ENCODE measurements at places on chromosomes 12 and 14.
A peak's percentile ranks its signal among the peaks of the same experiment; 100 is the strongest.

- no peak for DNase-seq
These were observed 447.2 kb downstream of the SNAPC1 start for GRCh38 chr14:62209287-62209899.

- DNase-seq, result no peak
These were observed 62.0 kb downstream of the DYRK2 start for GRCh38 chr12:67710582-67710981.

- no peak for DNase-seq
These were observed 25.7 kb downstream of the SFSWAP start for GRCh38 chr12:131736446-131737149.

DNA sequence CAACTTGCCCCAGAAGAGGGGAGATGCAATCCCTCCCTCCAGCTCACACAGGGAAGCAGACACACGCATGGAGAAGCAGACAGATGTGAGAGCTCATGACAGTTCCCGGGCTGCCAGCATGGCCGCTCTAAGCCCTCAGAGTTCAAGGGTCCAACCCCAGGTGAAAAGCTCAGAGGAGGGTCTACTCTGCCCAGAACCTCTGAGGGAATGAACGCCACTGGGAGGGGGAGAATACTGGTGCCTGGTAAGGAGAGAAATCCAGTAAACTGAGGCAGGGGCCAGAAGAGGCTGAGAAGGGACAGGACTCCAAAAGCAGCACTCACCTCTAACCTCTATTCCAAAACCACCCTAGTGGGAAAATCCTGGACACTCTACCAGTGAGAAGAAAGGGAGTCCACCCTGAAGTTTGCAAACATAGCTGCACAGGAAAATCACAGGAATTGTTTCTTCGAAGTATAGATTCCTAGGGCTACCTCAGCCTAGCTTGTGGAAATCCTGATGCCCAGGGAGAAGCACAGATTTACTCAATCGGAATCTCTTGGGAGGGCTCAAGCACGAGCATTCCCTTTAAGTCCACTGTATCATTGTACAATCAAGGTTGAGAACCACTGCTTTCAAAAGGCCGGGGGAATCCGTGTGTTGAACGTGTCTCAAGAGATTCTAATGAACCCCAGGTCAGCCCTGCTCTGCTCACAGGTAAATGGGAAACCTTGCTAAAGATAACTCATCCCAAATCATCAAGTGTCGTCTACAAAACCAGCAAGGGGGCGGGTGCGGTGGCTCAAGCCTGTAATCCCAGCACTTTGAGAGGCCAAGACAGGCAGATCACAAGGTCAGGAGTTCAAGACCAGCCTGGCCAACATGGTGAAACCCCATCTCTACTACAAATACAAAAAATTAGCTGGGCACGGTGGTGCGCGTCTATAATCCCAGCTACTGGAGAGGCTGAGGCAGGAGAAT is 34.3 kb upstream of the PLEKHG6 start:
- DNase-seq, result no peak

DNA sequence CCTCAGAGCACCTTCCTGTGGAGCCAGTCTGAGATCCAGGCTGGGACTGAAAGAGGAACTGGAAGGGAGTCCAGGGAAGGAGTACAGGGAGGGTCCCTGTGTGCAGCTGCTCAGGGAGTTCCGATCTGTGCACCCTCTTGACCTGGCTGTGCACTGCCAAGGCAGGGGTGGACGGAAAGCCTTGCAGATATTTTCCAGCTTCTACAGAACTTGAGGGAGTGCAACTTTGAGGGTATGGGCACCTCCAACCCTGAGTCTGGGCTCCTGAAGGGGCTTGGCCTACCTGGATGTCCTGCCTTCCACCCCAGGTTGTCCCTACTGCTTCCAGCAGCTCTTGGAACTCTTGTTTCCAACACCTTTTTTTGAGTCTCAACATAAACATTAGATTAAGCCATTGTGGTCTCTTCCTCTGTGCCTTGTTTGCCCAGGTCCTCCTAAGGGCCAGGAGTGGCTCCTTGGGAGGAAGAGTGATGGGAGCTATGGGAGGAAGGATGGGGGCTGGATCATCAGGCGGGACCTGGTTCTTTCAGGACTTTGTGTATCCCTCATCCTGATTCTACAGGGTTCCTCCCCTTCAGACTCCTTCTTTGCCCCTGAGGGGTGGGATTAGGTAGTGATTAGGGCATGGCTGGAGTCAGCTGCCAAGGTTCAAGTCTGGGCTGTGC is 3.5 kb downstream of the KRT7 start:
- DNase-seq, result no peak

DNA sequence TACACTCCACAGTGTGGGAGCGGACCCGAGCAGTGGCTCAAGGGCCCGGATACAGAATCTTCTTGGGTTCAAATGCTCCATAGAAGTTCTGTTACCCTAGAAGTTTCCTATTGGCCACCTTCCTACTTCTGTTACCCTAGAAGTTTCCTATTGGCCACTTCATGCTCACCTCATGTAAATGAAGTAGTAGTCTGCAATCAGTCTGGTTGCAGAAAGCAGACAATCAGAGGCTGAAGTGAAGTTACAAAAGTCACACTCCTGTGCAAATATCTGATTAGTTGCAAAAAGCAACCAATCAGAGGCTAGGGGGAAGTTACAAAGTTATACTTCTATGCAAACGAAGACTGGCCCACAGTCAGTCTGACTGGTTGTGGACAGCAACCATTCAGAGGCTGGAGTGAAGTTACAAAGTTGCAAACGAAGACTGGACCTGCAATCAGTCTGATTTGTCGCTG is 77.8 kb upstream of the CPNE8 start:
- no peak for DNase-seq

DNA sequence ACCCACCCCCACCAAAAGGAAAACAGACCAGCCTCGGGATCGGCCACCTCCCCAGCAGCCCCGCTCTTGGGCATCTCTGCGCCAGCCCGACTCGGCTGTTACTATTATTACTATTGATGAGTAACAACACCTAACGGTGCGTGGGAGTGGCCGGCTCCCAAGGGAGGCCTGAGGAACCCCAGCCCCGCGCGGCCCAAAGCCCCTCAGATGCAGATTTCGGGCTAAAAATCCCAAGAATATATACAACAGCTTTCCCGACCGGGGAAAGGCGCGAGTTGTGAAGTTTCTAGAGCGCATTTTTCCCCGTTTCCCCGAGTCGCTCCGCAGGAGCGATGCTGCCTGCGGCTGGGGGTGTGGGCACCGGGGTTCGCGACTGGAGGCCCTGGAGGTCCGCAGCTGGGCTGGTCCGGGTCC is 565 bp downstream of the NT5DC3 start:
- no peak for DNase-seq

GRCh38 chr12:79618848-79619404 is 71.8 kb downstream of the PAWR start:
- no peak for DNase-seq

GRCh38 chr14:99803106-99803775 is 10.0 kb downstream of the EML1 start:
- DNase-seq, result no peak

- DNase-seq, result no peak
These were observed at the start of gene BATF for GRCh38 chr14:75522224-75522982. Gene BATF, plus strand, starts transcription at chr14:75522469. Its CDS starts 214 bp downstream, at chr14:75522683.

GRCh38 chr12:84502180-84502860 is 410.3 kb downstream of the SLC6A15 start:
- no peak for DNase-seq

DNA sequence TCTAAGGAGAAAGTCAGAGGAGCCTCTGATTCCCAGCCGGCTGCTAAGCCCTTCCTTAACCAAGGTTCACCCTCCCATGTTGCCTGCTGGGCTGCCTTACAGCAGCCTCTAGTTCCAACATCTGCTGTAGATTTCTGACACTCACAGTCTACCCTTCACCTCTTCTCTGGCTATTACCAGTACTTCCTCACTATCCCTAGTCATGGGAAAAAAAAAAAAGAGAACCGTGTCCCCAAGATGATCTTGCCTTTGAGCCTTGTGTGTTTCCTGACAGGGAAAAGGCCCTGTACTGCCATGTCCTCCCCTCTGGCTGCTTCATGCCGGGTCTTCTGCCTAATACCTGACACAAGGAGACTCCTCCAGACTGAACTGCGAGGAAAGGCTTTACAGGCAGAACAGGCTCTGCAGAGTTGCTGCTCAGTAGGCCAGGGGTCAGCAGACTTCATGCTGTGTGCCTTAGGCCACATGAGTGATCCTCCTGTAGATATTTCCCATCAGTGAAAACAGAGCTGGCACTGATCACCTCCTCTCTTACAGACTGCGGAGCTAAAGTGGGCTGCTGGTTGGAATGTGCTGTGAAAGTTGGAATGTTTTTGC is 46.8 kb downstream of the PRKCH start:
- no peak for DNase-seq

DNA sequence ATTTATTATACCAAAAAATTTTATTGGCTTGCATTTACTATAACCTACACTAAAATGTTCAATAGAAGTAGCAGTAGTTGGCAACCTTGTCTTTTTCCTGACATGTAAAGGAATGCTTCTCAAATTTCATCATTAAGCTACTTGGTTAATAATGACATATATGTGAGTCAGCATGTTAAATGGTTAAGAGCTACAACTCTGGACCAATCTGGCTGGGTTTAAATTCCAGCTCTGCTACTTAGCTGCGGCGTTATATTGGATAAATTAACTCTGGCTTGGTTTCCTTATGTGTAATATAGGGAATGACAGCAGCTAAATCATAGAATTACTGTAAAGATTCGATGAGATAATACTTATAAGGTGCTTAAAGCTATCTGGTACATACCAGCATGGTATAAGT is 53.7 kb upstream of the OTOGL start:
- DNase-seq, result no peak

- no peak for DNase-seq
These were observed 169.5 kb downstream of the ANO4 start for GRCh38 chr12:100964028-100964427.

- DNase-seq, result no peak
These were observed 42.1 kb upstream of the MEG3 start for GRCh38 chr14:100783630-100784370.

GRCh38 chr14:73124180-73124894 is 12.0 kb upstream of the PSEN1 start:
- no peak for DNase-seq

DNA sequence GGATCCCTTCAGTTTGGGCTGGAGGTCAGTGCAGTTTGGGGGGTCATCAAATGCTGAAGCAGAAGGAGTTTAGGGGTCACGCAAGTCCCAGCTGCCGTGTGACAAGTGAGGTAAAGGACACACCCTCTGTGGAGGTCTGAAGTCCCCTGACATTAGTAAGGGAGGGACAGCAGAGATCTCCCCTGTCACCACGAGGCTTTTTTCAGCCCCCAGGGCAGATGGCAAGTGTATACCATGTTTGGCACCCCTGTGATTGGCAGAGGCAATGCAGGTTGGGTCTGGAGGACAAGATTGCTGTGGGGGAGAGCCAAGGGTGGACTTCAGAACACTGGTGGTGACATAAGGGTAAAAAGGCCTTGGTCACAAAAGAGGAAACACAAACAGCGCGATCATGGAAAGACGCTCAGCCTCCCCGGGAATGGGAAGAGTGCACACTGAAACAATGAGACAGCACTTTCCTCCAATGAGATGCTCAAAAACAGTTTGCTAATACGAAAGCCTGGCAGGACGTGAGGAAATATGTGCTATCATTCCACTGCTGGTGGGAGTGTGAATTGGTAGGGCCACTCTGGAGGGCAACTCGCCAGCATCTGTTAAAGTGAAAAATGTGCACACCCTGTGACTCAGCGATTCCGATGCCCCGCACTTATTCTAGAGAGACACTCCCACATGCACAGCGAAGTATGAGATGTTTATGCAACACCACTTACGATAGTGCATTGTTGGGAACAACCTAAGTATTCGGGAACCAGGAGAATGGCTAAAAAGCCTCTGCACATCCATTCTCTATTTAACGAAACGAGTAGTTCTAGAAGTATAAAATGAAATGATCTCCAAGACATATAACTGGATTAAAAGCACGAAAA is 14.4 kb upstream of the CD27 start:
- DNase-seq, result no peak

DNA sequence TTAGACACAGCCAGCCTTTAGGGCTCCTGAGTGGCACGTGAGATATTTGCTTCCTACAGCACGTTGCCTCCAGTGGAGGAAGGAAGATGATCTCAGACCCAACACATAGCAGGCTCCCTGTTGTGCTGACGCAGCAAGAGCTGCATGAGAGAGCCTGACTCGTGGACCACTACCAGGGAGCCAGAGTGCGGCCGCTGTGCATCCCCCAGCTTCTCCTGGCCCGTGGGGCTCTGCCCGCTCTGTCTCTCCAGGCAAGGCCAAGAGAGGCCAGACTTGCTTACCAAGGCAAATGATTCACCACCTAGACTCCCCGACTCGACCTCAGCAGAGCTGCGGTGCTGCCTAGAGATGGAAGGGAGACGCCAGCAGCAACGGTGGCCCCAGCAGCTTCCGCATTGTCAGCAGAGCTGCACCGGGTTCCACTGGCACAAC is 37.5 kb downstream of the MAP3K9 start:
- DNase-seq, result peak; percentile 20

DNA sequence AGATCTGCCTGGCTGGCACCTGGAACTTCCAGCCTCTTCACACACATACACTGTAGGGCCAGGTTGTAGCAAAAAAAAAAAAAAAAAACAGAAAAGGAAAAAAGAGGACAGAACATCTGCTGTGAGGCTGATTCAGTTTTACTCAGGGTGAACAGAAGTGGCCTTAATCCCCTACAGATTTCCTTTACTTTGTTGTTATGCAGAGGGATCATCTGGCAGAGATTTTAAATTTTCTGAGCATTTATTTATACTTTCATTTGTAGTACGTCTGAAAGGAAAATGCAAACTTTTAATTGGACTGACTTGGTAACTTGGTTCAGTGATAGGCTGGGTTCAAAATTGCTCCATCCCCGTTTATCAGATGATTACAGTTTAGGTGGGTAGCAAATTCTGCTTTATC is 50.8 kb upstream of the PRICKLE1 start:
- DNase-seq, result no peak

- no peak for DNase-seq
These were observed 13.0 kb upstream of the RACGAP1 start for GRCh38 chr12:50038336-50038735.

- no peak for DNase-seq
These were observed 509.6 kb downstream of the NOVA1 start for GRCh38 chr14:26088275-26088674.

GRCh38 chr12:130016194-130016593 is 112.4 kb upstream of the TMEM132D start:
- no peak for DNase-seq

DNA sequence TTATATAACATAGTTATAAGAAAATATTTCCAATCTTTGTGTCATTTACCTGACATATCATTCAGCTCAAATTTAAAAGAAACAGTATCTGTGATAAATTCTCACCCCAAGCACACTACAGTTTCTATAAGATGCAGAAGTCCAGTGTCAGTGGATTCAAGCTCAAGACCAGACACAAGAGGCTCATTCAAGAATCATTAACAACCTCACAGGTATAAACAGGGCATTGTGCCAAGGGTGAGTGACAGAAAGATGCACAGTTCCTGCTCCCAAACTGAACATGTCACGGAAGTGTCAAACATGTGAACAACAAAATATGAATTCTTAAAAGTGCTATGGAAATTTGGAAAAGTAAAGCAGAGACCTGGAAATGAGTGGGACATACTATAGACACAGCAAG is 12.8 kb downstream of the ATP2B1 start:
- DNase-seq, result no peak

DNA sequence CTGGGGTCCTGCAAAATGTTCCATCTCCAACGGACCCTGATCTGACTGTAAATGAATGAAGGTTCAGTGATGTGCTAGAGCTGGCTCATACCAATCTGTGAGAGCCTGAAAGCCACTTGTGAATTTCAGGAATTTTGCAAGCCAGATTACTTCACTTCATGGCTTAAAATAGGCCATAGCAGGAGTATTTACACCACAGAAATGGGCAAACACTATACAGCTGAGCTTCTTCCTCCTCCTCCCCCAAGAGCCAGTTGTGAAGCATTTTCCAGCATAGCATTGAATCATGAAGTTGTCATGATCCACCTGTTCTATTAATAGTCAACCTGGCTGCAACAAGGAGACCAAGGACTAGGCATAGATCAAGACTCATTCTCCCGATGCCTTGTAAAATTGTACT is 141.3 kb upstream of the RASSF8 start:
- no peak for DNase-seq
